ENCODE measurements at places on chromosomes 2 and 18.

DNA sequence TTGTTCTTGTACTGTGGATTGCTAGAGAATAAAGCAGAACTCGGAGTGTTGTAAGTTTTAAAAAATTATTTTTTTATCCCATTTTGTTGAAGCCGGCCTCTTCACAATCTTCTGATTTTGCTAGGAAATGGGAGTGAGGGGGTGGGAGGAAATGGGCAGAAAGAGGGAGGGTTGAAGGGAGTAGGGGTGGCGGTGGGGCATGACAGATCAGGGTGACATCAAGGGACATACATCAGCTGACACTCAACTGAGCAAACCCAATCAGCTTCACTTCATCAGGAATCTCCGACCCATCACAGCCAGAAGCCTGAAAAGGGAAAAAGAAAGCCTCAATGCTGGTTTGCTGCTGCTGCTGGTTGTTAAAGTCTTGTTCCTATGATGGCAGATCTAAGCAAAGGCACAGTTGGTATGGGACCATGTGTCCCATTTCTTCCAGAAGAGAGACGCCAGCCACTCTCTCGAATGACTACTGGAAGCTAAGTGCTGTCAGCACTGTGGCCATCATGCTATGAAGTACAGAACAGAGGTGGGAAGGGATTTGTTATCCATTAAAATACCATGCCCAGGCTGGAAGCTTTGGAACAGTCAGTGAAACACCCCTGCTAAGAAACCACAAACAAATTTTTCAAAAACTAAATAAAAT, 292.0 kb downstream of the STK39 start:
- DNase-seq: no peak

GRCh38 chr2:174775571-174775980, 11.3 kb upstream of the CHRNA1 start:
- no peak for DNase-seq

- no peak for DNase-seq
Measured at GRCh38 chr2:9330612-9331270, 92.6 kb downstream of the ITGB1BP1 start.

DNA sequence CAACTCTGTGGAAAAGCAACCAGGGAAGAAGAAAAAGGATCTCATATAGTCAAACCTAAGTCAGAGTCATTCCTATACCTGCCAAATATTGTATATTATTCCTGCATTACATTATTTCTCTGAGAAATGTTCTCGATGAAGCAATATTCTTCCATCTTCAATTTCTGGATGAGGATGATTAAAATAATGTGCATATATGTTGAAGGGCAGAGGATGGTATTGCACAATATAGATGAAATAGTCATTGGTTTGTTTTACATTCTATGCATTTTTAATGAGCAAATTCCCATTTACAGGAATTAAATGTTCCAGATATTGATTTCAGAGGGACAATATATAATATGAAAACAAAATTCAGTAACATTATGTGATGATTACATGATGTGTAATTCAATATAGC, 545.2 kb downstream of the STK39 start:
- DNase-seq: no peak

DNA sequence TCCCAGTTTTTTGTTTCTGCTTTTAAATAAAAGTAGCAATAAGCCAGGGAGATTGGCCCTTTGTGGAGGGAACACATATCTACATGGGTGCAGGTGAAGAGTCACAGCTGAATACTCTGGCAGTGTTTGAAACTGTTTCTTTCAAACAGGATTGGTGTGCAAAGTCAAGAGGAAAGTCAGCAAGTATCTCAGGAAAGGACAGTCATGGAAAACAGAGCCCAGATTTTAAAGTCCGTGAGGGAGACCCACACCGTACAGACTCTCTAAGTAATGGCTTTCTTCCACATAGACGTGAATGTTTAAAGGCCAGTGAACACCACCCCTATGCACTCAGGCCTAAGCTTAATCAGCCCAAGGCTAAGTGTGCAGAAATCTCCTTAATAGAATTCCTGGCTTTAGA, 95.3 kb downstream of the GFPT1 start:
- no peak for DNase-seq

- no peak for DNase-seq
Measured at GRCh38 chr2:241996100-241996499, 126.6 kb downstream of the RTP5 start.

DNA sequence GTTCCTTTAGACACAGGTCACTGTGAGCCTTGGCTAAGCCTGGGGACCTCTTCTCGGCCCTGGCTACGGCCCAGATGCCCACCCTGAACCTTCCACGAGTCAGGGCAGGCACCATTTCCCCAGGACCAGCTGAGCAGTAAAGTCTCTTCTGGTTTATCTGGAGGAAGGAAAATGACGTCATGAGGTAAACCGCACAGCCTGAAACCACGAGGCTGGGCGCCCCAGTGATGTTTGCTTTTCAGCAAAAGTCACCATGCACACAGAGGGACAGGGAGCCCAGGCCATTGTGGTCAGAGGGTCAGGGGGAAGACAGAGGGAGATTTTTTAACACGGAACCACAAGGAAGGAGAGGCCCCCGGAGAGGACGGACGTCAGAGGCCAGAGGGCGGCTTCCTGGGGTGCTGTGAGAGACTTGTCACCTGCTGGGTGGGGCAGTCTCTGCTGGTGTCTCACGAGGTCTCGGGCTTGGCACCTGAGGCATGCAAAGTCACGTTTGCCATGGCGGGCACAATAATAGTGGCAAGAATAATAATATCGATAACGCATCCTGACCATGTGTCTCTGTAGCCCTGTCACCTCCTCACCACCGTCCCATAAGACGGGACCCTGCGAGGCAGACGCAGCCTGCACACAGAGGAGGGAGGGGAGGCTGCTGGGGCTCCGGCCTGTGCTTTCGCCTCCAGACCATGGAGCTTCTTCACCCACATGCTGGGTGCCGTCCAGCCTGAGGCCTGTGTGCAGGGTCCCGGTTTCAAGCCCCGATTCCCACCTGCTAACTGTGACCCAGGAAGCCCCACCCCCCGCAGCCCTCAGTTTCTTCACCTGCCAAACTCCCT, 33.2 kb upstream of the FOSL2 start:
- no peak for DNase-seq

DNA sequence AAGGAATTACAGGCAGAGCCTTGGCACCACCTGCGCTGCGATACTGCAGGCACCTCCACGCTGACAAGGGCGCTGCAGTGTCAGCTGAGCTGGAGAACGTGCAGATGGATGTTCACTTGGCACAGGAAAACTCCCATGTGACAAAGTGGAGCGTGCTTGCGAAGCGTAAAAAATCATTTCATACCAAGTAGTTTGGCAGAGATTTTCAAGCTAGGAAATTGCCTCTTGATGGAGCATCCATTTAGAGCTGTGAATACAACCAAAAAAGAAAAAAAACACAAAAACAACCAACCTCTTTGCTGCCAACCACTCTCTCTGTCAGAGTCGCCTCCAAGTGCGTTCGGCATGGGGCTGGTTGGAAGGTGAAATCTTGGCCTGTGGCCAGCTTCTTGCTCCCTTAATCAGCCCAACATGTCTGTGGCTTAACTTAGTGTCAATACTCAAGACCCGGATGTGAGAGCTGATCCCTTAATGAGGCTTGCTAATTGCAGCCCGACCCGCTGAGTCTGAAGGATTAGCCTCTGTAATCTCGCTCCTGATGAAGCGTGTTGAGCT, 38.1 kb downstream of the ACOXL start:
- peak; percentile 80 for DNase-seq

GRCh38 chr2:102606353-102606752, 13.0 kb upstream of the SLC9A2 start:
- DNase-seq: no peak

DNA sequence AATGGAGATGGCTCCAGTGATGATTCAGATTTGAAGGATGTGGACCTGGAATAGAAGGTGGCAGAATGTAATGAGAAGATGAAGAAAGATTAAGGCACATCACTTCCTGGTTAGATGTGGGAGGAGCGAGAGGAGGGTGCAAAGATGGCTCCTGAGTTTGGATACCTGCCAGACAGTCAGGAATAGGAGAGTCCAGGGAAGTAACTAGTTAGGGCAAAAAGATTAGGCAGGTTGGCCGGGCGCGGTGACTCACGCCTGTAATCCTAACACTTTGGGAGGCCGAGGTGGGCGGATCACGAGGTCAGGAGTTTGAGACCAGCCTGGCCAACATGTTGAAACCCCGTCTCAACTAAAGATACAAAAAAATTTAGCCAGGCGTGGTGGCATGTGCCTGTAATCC, 5.6 kb downstream of the C2orf74 start:
- DNase-seq: no peak

DNA sequence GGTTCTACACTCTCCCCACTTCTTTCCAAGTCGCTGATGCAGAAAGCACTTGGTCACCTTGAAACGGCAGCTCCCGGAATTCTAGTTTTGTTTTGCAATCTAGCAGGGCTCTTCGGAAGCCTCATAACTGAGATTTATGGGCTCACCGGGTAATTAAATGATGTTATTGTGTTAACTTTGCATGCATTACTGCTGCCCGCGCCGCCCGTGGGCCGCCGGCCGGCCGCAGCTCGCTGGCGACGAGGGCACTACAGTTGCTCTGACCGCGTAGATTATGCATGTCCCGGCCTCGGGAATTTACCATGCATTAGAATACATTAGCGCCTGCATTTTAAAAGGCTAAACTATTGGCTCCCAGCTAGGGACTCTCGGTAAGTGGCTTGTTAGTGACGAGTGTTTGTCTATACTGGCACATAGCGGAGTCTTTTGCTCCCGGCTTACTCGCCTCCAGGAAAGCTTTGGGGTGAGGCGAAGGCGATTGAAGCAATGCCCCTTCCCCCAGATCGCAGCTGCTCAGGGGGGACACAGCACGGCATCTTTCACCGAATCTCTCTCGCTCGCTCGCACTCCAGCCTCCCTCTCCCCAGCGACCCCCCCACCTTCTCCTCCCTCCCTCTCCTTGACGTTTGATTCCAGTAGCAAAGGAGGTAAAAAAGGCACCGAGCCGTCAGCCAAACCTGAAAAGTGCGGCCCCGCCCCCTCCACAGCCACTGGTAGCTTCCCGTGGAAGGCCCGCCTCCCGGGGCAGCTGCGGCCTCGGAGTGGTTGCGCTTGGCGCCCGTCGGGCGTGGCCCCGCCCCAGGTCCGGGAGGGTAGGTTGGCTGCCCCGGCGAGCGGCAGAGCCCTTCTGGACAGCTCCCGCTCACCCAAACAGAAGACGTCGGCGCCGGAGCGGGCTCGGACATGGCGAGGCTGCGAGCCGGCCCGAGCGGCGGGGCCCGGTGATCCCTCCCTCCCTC, at the start of gene ONECUT2:
Gene ONECUT2 (plus strand): TSS at position 839 of the 959 bp plus-strand sequence. CDS start 343 bp downstream, outside the sequence.
- DNase-seq: peak; percentile 100

DNA sequence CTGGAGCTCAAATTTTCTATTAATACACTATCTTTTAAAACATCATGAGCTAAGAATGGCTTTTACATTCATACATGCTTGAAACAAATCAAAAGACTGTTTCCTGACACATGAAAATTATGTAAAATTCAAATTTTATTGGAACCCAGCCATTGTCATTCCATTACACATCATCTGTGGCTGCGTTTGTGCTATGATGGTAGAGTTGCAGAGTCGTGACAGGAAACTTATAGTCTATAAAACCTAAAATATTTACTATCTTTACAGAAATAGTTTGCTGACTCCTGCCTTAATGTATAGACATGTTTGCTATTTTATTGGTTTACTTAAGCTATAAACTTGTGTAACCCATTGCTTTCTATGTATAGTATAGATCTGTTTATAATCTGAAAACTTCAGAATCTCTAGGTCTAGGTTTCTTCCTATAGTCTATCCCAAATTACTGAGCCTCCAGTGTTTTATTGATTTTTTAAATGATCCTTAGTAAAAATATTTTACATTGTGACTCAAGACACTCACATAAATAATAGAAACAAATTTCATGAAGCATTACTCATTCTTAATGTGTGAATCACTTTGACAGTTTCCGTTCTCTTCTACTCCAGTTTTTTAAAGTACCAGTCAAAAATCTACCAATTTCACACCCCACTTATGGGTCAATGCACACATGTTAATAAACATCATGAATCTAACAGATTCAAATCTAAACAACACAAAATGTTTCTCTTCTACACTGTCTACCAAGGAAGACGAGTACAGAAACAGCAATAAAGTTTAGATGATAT, 26.4 kb upstream of the MRPL19 start:
- DNase-seq: no peak

GRCh38 chr18:77022556-77022955, 110.0 kb downstream of the MBP start:
- no peak for DNase-seq

GRCh38 chr2:118683460-118683859, 164.0 kb downstream of the EN1 start:
- DNase-seq: no peak

DNA sequence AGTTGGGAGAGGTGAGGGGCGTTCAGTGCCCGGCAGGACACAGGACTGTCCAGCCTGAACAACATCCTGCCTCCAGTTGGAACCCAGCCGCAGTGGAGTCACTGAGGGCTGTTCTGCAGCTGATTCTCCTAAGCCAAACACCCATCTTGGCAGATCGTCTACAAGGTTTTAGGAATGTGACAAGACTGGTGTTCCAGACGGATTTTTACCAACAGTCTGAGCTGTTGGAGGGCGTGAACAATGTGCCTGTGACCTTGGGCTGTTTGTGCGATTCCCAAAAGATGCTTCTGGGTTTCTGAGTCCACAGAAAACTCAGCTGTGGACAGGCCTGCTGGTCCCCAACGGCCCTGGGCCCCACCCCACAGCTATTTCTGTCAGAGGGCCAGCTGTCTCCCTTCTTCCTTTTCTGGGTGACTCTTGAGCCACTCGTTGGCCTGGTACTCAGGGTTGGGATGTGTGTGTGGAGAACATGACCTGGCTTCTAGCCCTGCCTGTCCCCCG, 5.7 kb downstream of the LRRFIP1 start:
- no peak for DNase-seq

GRCh38 chr2:59752512-59752911, 800.9 kb downstream of the BCL11A start:
- DNase-seq: no peak

GRCh38 chr2:190802129-190802528, 78.5 kb upstream of the GLS start:
- no peak for DNase-seq

GRCh38 chr2:767440-767839, 90.2 kb upstream of the TMEM18 start:
- DNase-seq: no peak

DNA sequence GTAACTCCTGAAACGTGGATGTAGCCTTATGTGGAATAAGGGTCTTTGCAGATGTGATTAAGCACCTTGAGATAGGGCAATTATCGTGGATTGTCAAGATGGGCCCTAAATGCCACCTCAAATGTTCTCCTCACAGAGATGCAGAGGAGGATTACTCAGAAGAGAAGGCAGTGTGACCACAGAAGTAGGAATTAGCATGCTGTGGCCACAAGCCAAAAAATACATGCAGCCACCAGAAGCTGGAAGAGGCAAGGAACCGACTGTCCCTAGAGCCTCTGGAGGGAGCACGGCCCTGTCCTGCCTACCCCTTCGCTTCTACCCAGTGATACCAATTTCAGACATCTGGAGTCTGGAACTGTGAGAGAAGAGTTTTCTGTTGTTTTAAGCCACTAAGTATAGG, 47.3 kb upstream of the MGAT5 start:
- DNase-seq: no peak
